HFFc6 (cell line): ENCODE measurements at places on chromosomes 7 and 10.
A peak's percentile ranks its signal among the peaks of the same experiment; 100 is the strongest.

DNA sequence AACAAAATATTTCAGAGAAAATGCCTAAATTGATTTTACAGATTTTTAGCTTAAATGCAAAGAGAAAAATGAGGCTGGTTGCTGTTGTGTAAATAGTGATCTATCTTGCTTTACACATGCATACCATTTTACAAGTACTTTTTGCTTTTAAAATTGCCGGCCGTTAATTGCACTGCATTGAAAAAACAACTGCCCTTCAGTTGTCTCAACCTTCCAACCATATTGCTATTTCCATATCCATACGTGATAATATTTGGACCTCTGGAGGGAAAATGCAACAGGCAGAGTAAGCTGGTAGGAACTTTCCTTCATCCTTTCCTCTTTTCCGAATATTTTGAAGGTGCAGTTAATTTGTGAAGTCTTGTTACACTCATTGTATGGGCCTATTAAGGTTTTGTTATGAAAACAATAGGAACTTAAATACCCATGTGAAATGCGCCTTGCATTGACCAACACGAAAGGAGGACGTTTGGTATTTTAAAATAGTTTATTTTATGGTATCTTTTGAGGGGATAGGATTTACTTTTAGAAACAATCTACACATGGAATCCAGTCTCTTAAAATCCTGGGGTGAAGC lies 11.3 kb downstream of the BMI1 start:
- no peak for DNase-seq

GRCh38 chr7:12573885-12574284 lies 3.4 kb downstream of the SCIN start:
- no peak for DNase-seq

- no peak for DNase-seq
These were observed 572.5 kb upstream of the FOXK1 start for GRCh38 chr7:4109481-4110110.

- DNase-seq: peak; percentile 5
These were observed 21.2 kb downstream of the ITGB8 start for GRCh38 chr7:20351901-20352300.

DNA sequence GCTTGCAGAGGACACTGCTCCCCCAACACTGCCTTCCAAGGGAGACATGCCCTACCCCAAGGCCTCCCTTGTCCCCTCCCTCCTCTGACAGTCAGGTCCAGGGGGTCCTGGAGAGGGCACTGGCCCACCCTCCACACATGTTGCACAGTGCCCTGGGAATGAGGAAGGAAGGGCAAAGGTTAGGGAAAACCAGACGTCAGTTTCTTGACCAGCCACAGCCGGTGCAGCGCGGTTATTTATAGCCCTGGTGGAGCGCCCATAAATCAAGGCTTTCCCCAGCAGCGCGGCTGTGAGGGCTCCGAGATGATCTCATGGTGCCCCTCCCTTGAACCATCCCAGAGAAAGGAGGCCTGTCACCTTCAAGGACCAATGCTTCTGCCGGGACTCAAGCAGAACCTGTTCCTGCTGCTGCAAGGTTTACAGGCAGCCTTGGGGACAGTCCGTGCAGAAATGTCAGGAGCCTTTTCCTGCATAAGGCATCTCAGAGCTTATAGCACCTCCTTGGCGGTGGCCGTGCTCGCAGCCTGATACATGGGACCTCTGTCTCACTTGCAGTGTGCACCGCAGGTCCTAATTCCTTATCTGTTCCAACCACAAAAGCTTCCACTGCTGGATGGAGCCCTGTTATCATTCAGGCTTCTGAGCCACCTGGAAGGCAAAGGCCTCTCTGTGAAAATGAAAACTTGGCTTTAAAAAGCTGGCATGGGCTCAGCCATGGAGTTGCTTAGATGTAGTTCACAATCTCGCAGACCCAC lies 127.3 kb downstream of the LHPP start:
- DNase-seq: no peak

DNA sequence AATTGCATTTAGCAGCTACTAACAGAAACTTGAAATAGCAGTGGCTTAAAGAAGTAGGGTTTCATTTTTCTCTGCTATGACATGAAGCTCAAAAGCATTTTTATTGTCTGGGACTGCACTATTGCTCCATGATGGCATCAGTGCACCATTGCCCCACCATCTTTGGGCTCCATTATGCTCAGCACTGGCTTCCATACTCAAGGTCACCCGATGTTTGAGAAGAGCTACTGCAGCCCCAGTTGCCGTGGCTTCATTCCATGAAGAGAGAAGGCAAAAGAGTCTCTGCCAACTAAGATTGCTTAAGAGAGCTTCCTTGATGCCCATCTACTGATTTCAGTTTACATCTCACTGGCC lies 192.2 kb upstream of the LRGUK start:
- DNase-seq: peak; percentile 9

- DNase-seq: no peak
These were observed 2.8 kb downstream of the TAS2R41 start for GRCh38 chr7:143480501-143480900.

DNA sequence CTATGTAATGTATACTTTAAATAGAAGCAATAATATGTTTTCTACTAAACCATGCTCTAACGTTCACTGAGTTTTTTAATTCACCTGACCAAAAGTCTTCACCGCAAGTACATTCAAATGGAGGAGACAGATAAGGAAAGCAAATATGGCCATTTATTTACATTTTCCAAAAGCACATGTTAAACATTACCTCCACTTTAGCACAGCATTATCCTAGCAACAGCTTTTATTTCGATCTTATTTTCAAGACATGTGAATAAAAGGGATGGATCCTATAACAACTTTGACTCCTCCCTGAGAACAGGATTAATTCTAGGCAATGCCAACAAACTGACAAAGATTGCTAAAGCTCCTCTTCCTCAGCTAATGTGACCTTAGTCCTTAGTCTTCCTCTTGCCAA lies 11.5 kb upstream of the GRM8 start:
- no peak for DNase-seq

- DNase-seq: peak; percentile 89
These were observed 11.4 kb upstream of the EBLN1 start for GRCh38 chr10:22228943-22229801.

- DNase-seq: peak; percentile 22
These were observed 24.0 kb downstream of the ZPBP start for GRCh38 chr7:50068850-50069551.

DNA sequence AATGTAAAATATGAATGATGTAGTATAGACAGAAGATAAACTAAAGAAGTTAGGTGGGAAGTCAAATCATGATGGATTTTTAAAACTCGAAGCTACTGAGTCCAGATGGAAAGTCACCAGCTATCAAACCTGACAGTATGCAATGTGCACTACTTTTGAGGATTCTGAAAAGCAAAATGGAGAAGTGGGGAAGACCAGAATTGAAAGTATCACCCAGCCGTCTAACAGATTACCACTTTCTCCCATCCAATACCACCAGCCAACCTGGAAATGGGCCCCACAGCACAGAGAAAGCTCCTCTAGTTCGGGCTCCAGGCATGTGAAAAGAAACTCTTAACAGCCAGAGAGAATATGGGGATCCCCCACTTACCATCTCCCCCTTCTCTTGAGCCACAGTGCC lies 67.9 kb upstream of the SRRM3 start:
- DNase-seq: no peak

DNA sequence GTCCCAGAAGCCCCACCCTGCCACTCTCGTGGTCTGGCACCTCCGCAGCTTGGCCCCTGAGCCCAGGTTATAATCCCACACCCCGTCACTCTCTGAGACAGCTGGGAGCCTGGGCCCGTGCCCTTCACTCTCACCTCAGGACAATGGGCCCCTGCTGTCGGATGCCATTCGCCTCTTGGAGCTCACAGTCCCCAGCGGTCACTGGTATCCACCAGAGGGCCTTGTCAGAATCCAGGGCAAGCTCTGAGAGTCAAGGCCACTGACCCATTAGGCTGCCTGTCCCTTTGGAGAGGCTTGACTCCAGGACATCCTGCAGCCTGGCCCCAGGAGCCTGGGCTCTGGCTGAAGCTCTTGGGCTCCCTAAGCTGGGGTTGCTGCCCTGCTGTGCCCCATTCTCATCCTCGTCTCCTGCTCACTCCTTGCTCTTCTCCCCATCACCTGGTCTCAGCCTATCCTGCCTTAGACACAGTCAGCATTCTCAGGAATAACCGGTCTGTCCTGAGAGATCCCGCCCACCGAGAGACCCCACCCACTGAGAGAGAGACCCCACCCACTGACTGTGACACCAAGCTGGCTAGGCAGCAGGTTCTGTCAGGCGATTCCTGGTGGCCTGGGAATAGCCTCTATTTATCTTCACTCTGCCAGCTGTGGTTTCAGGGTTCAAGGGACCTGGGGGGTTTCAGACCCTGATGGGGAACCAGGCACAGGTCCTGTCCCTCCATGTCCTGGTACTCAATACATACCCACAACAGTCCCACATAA lies 27.7 kb downstream of the CPXM2 start:
- DNase-seq: no peak

DNA sequence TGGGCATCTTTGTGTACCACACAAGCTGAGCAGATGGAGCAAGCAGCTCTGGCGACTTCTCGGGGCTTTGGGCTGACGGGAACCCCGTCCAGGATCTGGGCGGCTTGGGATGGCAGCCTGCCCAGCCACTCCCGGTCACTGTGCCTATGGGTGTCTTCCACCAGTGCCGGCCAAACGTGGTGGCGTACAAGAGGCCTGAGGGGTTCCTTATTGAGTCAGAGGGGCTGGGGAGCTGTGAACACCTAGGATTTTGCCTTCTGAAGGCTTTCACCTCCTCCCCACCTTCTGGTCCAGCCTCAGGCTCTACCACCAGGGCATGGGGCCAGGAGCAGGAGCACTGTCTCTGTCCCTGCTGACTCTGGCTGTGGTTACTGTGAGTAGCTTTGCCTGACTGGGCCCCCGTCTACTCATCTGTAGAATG lies 71.8 kb upstream of the PPIF start:
- DNase-seq: peak; percentile 78

DNA sequence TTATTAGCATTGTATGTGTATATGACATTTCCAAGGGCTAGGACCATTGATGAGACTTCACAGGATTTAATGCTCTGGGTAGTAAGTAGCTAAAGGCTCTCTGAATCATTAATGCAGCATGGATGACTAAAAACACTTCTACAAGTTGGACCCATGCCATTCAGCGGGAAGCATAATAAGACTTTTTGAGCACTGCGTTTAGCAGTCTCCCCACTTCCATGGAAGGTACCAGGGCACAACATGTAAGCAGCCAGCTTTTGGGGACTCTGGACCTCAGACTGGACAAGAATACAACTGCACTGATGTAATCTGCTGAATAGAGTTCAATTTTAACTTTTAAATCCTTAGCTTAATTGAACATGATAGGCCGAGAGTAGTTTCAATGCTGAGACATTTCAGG lies 191.7 kb upstream of the IMMP2L start:
- DNase-seq: no peak

GRCh38 chr7:74033372-74034311 lies 5.7 kb downstream of the ELN start:
- DNase-seq: no peak

DNA sequence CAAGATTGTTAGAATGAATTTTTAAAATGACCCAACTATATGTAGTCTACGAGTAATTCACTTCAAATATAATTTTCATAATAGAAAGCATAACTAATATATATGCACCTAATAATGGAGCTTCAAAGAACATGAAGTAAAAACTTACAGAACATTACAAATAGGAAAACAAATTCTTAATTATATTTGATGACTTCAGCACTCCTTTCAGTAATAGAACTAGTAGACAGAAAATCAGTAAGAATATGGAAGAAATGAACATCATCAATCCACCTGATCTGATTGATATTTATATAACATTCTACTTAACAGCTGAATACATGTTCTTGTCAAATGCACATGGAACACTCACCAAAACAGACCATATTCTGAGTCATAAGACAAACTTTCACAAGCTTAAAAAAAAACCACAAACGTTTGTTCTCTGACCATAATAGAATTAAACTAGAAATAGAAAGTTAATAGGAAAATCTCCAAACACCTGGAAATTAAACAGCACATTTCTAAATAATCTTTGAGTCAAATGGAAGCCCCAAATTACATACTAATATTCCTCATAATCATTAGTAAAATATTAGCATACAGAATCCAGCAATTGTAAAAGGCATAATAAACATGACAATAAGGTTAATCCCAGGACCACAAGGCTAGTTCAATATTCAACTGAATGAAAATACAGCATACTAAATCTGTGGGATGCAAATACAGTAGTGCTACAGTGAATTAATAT lies 48.0 kb downstream of the BRAF start:
- DNase-seq: peak; percentile 24

DNA sequence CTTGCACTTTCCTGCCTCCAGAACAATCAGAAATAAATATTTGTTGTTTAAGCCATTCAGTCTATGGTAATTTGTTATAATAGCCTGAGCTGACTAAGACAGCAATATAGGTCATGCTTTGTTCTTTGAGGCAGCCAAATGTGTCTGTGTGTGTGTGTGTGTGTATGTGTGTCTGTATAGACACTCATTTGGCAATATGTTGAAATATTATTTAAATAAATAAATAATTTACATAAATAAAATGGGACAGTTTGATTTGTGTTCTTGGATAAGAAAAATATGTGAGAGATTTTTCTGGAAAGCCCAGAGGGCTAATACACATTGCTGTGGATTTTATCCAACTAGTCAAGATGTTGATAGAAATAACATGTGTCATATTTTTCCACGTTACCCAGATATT lies 140.2 kb downstream of the PTN start:
- no peak for DNase-seq

DNA sequence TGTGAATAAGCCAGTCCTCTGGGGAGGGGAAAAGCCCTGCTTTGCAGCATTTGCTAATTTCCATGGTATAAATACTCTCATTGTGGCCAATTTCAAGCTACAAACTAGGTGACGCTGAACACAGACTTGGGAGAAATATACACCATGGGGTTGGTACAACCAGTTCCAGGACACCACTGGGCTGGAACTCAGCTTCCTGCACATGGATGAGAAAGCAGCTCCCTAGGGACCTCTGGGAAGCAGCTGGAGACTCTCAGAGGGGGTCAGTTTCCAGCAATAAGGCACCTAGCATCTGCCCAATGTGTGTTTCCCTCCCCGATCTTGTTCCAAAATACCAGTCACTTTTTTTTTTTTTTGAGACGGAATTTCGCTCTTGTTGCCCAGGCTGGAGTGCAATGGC lies 56.8 kb upstream of the WDR11 start:
- no peak for DNase-seq

DNA sequence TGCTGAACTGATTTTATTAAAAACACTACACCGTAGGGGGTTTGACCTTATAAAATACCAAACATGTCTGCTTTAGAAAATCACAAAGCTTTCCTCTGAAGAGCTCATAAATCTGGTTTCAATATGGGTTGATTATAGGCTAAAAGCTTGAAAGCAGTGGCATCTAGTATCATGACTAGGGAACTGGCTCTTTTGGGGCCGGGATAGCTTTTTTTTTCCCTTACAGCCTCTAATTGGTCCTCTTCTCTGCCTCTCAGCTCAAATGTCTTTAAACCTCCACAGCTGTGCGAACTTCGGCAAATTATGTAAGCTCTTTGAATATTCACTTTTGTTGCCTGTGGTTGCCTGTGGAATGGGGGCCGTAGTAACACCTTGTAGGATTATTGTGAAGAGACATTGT lies 8.4 kb downstream of the BAMBI start:
- no peak for DNase-seq

DNA sequence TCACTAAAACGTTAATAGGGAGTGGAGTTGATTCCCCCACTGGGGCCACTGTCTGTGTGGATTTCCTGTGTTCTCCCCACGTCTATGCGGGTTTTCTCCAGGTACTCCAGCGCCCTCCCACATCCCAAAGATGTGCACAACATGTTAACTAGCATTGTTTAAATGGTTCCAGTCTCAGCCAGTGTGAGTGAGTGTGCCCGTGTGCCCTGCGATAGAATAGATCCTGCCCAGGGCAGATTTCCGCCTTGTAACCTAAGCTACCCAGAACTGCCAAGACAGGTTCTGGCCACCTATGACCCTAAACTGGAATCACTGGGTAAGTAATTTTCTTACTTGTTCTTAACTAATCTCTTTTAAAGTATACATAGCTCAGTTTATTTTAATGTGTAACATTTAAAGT lies 58.5 kb downstream of the CCDC6 start:
- no peak for DNase-seq
